ENCODE measurements at places on chromosomes 13 and 19.

DNA sequence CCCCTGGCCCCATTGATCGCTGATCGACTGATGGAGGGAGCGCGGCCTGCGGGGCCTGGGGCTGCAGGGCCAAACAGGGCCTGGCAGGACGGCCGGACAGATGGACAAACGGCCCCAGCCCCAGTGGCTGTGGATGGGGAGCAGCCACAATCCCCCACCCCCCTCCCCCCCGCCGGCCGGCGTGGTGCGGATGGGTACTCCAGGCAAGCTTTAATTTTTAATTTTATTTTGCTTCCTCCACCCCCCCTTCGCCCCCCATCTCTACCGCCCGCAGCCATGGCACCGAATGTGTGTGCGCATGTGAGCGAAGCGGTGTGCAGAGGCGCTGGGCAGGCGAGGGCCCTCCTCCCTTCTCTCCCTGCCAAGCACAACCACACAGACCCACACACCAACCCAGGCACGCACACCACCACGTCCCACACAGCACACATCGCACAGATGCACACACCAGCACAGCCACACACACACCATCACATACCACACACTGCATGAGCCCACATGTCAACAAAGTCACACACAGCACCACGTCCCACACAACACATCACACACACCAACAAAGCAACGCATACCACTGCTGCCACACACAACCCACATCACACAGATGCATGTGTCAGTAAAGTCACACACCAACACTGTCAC, 12.4 kb downstream of the ERFL start:
- DNase-seq: no peak

GRCh38 chr19:42376177-42376555, 13.9 kb downstream of the CNFN start:
- no peak for DNase-seq

GRCh38 chr13:71730267-71730666, 136.7 kb downstream of the DACH1 start:
- DNase-seq: no peak

- peak; percentile 61 for DNase-seq
Observed at GRCh38 chr19:46697204-46697960, 19.5 kb downstream of the PRKD2 start.

- no peak for DNase-seq
Observed at GRCh38 chr13:41670873-41671443, 213.6 kb downstream of the RGCC start.

GRCh38 chr19:18278521-18279265, 2.7 kb downstream of the JUND start:
- DNase-seq: peak; percentile 56

All from suppressor macrophage (primary cell).